Smooth muscle cell of the umbilical artery (primary cell): ENCODE measurements at places on chromosomes 13 and 19. TPM values are rescaled to one million over a fixed set of nuclear protein-coding genes. Genes with fewer than 3 reads are reported as not detected.

Gene SKA3
- total RNA-seq, result 2.7 and 4.4 TPM in 2 replicates

Gene CD22
- total RNA-seq, result 0.55 TPM in 1 of 2 replicates, not detected in the other

Gene ANKRD24
- 2.1 and 2.9 TPM in 2 replicates for total RNA-seq

Gene KIR3DL1
- not detected in 2 replicates for total RNA-seq

Gene PNMA8B
- 0.60 and 1.2 TPM in 2 replicates for total RNA-seq

Gene THSD1
- total RNA-seq, result 10.1 and 12.1 TPM in 2 replicates

Gene GDF15
- total RNA-seq, result 150 TPM in 2 replicates
